Stimulated activated CD8-positive, alpha-beta memory T cell treated with anti-CD3 and anti-CD28 coated beads, Interleukin-4, amount 100 ng/mL, for 4 hours (primary cell): ENCODE measurements at places on chromosomes 5 and 9.

- DNase-seq: no peak
Observed at GRCh38 chr5:89377767-89378455, 494.9 kb upstream of the MEF2C start.

DNA sequence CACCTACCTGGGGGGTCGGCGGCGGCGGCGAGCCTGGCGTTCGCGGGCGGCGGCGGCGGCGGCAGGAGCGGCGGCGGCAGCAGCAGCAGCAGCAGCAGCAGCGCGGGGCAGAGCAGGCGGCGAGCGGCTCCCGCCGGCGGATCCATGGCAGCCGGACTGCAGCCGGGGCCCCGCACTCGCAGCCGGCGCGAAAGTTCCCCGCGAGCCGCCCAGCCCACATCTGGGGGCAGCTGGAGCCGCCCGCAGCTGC lies 153 bp downstream of the ADAMTS2 start:
- DNase-seq: no peak

- DNase-seq: no peak
Observed at GRCh38 chr9:85662573-85662972, 79.2 kb downstream of the AGTPBP1 start.

GRCh38 chr5:163458778-163459385 lies 1.0 kb downstream of the NUDCD2 start:
- DNase-seq: no peak

DNA sequence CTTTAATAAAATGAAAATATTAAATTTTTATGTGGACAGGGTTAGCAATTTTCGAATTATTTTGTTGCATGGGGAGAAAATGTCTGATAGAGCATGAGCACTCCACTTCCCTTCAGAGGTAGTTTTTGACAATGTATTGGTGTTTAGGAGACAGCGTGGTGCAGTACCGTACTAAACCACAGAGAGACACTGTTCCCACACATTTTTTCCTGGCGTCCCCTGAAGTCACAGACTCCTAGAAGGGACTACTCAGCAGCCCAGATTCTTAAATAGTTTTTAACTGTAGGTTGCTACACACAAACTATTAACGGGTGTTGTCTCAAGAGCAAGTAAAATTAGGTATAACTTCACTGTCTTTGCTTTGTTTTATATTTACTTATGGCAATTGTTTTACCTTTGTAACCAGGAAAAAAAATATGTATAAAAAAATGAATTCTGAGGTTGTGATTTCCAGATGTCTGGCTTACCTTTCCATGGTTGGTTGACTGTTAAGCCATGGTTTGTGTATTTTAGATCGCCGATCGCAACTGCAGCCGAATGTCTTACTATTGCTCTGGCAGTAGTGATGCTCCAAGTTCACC lies 171.2 kb downstream of the DOCK8 start:
- DNase-seq: no peak

DNA sequence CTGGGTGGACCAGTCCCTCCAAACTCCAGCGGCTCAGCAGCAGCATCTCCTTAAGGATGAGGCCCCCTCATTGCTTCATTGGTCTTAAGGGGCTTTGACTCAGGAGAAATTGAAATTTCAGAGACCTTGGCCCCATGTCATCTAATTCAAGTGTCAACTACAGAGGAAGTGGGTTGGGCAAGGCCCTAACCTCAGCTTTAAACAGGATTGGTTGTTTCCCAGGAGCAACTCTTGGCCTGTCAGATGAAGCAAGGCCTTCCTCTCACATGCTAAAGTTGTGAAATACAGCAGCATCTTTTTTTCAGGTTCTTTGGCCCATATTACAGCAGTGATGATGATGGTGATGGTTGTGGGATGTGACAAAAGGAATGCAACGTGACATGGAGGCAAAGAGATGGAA lies 348.3 kb downstream of the ICE1 start:
- DNase-seq: no peak

- no peak for DNase-seq
Observed at GRCh38 chr5:173618927-173619519, 2.6 kb upstream of the BOD1 start.

GRCh38 chr5:34608859-34609648 lies 47.1 kb upstream of the RAI14 start:
- DNase-seq: no peak

DNA sequence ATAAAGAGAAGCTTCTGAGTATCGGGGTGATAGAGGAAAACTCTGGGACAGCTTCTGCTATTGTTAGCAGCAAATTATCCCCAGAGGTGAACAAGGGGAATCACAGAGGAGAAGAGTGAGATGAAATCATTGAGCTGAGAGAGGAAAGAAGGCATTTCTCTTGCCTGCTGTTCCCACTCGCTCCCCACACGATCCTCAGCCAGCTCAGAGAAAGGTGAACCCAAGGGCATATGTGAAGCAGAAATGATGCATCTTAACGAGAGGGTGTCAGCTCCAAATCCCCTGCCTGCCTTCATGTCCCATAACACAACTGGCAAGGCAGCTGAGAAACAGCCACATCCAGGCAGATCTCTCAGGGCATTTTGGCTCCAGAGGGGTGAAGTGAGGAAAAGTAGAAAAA lies 111.6 kb downstream of the BRINP1 start:
- no peak for DNase-seq

GRCh38 chr9:21412107-21412506 lies 3.2 kb downstream of the IFNA8 start:
- no peak for DNase-seq

GRCh38 chr5:67910546-67910945 lies 305.0 kb upstream of the PIK3R1 start:
- DNase-seq: no peak
